Epithelial cell of umbilical artery (primary cell): ENCODE measurements at places on chromosomes 4 and X. TPM values are rescaled to one million over a fixed set of nuclear protein-coding genes. Genes with fewer than 3 reads are reported as not detected.

The STATH gene
- total RNA-seq = not detected in 2 replicates

The OPN1LW gene
- not detected in 2 replicates for total RNA-seq

The CENPVL2 gene
- total RNA-seq = not detected in 2 replicates

The SORCS2 gene
- 0.15 TPM in 1 of 2 replicates, not detected in the other for total RNA-seq

The MAGEA2B gene
- not detected in 2 replicates for total RNA-seq

The TENT5D gene
- not detected in 2 replicates for total RNA-seq

The TMPRSS11A gene
- not detected in 2 replicates for total RNA-seq

The UGT2B15 gene
- not detected in 2 replicates for total RNA-seq

The CT45A1 gene
- total RNA-seq = not detected in 2 replicates

The SULT1E1 gene
- total RNA-seq = 28.9 and 555 TPM in 2 replicates

The ENAM gene
- under 0.01 TPM in 1 of 2 replicates, not detected in the other for total RNA-seq
